Nucleus accumbens (tissue), 56 donors: ENCODE measurements at places on chromosomes 12 and 14.

GRCh38 chr12:15733136-15733535 is 56.1 kb downstream of the EPS8 start:
- no peak for DNase-seq

- no peak for DNase-seq
Observed at GRCh38 chr14:92591346-92591745, 77.8 kb downstream of the RIN3 start.

DNA sequence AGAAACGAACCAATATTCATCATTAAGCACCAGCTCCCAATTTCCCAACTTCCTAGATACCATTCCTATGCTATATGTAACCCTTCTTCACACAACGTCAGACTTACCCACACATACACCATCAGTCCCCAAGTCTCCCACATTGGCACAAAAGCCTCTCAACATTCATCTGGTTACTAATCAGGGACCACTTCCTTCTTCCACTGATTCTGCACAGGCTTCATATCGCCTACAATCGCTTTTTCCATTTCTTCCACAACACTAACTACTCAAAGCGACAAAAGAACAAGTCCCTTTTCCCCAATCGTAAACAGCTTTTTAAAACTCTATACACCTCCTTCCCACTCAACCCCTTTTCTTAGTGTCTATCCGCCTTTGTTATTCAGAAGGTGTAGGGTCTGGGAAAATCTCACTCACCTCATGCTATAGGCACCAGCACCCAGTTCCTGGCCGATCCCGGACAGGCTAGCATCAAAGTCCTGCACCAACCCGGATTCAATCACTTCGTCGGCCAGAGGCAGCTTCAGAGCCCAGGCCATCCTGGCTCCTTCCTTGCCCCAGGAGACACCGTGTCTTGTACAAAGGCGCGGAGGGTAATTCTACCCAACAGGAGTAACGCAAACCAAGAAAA is 936 bp downstream of the TFCP2 start:
- no peak for DNase-seq

DNA sequence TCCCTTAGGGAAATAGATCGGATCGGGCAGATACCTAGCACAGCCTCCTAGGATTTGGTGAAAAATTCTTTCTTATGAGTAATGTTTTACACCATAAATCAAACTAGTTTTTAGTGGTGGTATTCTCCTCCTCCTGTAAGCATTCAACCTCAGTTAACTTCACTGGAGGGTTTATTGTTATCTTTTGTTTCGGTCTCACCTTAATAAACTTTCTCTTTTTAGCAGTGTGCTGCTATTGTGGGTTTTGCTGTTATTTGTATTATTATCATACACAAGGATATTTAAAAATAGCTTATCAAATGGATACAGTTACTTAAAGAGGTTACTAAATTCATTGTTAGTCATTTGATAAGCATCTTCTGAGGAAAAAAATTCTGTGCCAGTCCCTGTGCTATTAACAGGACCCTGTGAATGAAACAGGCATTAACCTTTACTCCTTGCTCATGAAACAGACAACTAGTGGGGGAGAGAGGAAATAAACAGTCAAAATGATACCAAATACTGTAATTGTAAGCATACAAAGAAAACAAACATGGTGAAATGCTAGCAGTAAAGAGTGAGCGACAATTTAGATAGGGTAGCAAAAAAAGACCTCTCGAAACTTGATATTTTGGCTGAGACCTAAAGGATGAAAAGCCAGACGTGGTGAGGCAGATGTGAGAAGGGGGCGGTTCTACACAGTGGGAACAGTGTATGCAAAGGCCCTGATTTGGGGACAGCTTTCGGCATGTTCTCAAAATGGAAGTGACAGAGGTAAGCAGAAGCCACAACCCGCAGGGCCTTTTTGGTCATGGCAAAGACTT is 178.7 kb upstream of the SOX5 start:
- DNase-seq = no peak

GRCh38 chr14:85565862-85566296 is 35.9 kb downstream of the FLRT2 start:
- DNase-seq = no peak

GRCh38 chr12:48966177-48966895 is 5.2 kb downstream of the WNT10B start:
- DNase-seq = no peak

GRCh38 chr12:61213646-61214045 is 1046.6 kb upstream of the USP15 start:
- no peak for DNase-seq

DNA sequence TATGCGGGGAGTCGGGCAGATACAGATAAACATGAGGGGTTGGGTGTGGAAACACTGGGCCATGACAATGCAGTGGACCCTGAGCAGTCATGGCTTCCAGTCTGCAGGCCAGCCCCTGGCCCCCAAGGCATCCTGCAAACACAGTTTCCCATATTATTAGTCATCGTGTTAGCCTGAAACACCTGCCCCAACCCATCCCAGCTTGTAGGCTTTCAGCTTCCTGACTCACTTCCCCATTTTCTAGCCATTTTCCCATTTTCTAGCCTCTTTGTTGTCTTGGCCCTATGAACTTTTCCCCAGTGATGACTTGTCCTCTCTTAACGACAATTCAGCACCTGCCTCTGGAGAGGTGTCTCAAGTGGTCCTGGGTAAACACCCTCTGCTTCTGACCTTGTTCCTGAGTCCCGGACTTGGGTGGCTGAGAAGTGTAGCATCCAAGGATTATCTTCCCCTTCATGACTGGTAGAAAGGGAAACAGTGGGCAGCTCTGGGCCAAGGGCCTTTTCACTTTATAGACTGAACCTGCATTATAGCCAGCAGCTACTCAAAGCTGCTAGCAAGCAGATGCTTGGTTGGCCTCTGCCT is 4.3 kb upstream of the PGF start:
- DNase-seq = no peak

DNA sequence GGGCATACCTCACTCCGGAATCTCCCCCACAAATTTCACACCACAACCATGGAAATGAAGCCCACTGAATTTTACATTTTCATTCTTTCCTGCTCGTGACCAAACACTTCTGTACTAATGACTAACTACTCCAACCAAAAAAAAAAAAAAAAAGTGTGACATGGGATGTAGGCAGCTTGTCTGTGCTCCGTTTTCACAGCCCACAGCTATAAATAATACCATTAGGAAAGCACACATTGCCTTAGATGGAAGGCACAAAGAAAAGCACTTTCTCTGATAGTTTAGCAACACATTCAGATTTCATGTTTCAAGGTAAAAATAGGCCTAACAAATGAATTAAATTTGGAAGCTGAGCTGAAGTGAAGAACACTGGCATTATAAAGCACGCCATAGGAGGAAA is 42.5 kb downstream of the DUSP6 start:
- no peak for DNase-seq

- DNase-seq = no peak
Observed at GRCh38 chr12:132572801-132573760, 37.3 kb downstream of the LRCOL1 start.

DNA sequence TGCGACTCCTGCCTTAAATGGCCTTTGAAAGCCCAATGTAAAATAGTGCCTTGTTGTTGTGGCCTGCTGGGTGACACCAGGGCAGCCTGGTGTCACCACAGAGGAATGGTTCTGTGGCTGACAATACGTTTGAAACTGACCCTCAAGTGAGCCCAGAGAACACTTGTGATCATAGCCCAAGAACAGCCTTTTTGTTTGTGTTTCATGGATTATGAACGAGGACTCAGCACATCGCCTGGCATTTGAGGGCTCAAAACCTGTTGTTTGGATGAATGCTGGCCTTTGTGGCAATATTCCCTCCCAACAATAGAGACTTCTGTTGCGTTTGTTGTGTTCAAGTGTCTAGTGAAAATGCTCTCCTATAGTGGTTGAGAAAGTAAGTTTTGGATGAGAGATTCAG is 48.5 kb downstream of the TSPAN9 start:
- peak; percentile 6 for DNase-seq

- DNase-seq = no peak
Observed at GRCh38 chr12:89343127-89343526, 9.2 kb downstream of the DUSP6 start.
